Fibroblast of skin of left biceps (primary cell): ENCODE measurements at places on chromosomes 13 and 19.

- DNase-seq, result no peak
These were observed 6.4 kb downstream of the RPL21 start for GRCh38 chr13:27257648-27258253.

GRCh38 chr19:27652281-27652680 is 1560.7 kb downstream of the UQCRFS1 start:
- no peak for DNase-seq

- no peak for DNase-seq
These were observed 4.3 kb downstream of the KLF2 start for GRCh38 chr19:16328824-16329482.

GRCh38 chr19:5971714-5972354 is 6.1 kb downstream of the RANBP3 start:
- no peak for DNase-seq

- DNase-seq, result no peak
These were observed 466.3 kb downstream of the PCDH17 start for GRCh38 chr13:58097831-58098230.
